Lower leg skin (tissue), 4 donors: ENCODE measurements at places on chromosomes 13 and 19. TPM values are rescaled to one million over a fixed set of nuclear protein-coding genes. Genes with fewer than 3 reads are reported as not detected.

Gene NUMBL
- 34.5 TPM for total RNA-seq

Gene NCR1
- not detected for total RNA-seq

Gene RHPN2
- 24.1 TPM for total RNA-seq

Gene TUBA3C
- total RNA-seq = not detected

Gene GPR18
- not detected for total RNA-seq

Gene PCID2
- total RNA-seq = 42.8 TPM

Gene SIAH3
- total RNA-seq = 0.03 TPM

Gene LACC1
- total RNA-seq = 6.8 TPM

Gene FXYD1
- total RNA-seq = 6.5 TPM

Gene SLAIN1
- 3.0 TPM for total RNA-seq

Gene DHDH
- total RNA-seq = not detected

Gene ZNF766
- total RNA-seq = 18.2 TPM

Gene PSG7
- 0.25 TPM for total RNA-seq

Gene ASPDH
- not detected for total RNA-seq

Gene POSTN
- 146 TPM for total RNA-seq

Gene PRR12
- total RNA-seq = 19.6 TPM

Gene CGB1
- not detected for total RNA-seq

Gene PLVAP
- 74.3 TPM for total RNA-seq

Gene CEACAM16
- total RNA-seq = not detected

Gene SCAMP4
- 119 TPM for total RNA-seq

Gene LYL1
- total RNA-seq = 7.4 TPM

Gene FUT1
- total RNA-seq = 4.9 TPM

Gene PLIN4
- 35.7 TPM for total RNA-seq

Gene CBARP
- total RNA-seq = 8.1 TPM

Gene ZNF573
- 9.4 TPM for total RNA-seq
